GM19239 (cell line): ENCODE measurements at places on chromosomes 7 and 10.

- DNase-seq: no peak
Measured at GRCh38 chr7:96122746-96123145, 199.2 kb downstream of the SLC25A13 start.

DNA sequence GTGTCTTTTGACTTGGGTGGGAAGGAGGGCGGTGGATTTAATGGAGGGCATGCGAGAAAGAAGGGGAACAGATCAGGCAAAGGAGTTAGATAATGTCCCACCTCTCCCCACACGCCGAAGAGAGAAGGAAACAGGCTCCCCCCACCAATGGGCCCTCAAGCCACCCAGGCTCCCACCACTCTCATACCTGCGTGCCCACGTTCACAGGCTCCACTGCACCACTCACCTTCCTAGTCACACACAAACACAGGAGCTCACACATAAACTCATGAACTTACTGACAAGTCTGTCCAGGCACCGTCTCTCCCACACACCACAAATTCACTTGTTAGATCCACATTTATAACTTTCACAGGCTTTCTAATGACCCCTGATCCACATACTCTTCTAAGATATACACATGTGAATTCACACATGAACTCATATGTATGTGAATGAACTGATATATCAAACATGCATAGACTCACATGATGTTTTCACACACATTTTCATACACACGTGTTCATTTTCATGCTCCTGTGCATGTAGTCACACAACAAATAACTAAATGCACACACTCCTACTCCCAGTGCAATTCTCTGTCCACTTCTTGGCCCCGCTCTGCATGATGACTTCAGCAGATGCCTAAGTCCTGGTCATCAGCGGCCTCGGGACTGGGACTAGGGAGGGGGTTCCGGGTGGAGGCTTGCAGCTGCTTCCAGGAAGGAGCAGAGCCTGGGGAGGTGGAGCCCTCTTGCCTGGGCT lies 1.5 kb downstream of the LZTS2 start:
- DNase-seq: no peak

DNA sequence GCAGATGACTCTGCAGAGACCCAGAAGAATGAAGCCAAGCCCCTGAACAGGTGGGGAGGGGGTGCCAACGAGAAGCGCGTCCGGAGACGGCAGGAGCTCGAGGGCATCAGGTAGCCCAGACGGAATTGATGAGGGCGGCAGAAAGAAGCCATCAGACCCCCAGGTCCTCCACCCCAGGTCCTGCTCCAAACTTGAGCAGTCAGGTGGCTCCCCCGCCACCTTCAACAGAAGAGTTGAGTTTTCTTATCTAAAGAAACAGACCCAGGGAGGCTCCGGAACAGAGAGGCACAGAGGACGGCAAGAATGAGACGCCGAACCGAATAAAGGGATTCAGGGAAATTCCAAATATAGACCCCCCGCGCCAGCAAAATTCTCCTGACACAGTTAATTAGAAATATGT lies 22.2 kb downstream of the RGS10 start:
- DNase-seq: no peak

DNA sequence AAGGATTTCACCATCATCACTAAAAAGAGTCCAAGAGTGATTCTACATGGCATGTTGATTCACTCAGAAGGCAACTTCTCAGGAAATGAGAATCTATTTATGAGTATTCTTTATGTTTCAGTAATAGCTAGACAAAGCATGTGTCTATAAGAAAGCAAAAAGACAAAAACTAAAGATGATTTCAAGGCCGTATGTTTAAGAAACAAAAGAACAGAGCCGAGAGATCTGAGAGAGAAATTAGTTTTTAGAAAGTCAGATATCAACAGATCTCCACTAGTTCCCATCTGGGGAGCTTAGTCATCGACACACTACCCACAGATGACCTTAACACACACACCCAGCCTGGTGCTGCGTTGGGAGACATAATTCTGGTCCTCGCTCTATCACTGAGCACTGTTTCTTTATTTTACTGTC lies 21.0 kb downstream of the PIP4K2A start:
- no peak for DNase-seq

- DNase-seq: no peak
Measured at GRCh38 chr10:12382157-12382548, 32.8 kb downstream of the CAMK1D start.

DNA sequence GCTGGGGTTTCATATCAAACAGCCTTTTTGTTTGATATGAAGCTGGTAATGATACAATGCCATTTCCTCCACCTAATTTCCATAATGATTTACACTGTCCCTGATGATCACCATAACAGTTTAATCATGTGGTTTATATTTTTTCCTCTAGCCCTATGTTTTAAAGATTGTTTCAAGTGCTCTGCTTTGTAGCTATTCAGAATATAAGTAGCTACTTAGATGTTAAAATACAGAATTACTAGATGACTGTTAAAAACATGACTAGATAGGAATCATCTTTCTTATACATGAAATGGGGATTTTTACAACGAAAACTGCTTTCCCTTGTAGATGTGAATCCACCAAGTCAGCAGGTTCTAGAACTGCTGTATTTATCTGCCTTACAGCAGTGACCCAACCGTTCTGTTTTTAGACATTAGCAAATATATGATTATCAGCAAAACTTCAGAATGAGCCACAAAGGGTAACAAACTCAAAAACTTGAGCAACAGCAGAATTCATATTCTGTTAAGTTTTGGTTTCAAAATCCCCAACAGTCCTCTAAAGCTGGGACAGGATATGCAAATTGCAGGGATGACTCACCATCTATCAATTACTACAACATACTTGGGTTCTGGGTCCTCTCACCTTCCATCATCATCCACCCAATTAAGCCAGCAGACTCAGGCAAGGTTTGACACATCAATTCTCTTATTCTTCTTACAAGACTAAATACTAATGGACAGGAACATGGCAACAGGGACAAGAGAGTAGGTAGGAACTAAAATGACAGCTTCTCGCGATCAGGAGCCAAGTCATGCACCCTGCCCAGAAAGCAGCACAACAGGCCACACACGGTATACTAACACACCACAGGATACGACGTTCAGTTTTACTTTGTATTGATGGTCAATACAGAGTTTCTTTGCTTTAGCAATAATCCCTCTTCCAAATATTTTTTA lies 83.9 kb downstream of the PIP4K2A start:
- peak; percentile 62 for DNase-seq

GRCh38 chr10:104150139-104150538 lies 28.2 kb downstream of the SFR1 start:
- no peak for DNase-seq

- no peak for DNase-seq
Measured at GRCh38 chr10:69160809-69161241, 19.2 kb upstream of the SUPV3L1 start.

- no peak for DNase-seq
Measured at GRCh38 chr7:121061677-121062582, 73.4 kb downstream of the CPED1 start.

- DNase-seq: no peak
Measured at GRCh38 chr7:92729751-92730150, 106.6 kb downstream of the CDK6 start.

- no peak for DNase-seq
Measured at GRCh38 chr10:63593576-63593975, 72.4 kb downstream of the REEP3 start.

GRCh38 chr7:101832205-101832631 lies 14.8 kb downstream of the CUX1 start:
- DNase-seq: no peak

GRCh38 chr7:50324113-50324512 lies 19.6 kb downstream of the IKZF1 start:
- DNase-seq: no peak

DNA sequence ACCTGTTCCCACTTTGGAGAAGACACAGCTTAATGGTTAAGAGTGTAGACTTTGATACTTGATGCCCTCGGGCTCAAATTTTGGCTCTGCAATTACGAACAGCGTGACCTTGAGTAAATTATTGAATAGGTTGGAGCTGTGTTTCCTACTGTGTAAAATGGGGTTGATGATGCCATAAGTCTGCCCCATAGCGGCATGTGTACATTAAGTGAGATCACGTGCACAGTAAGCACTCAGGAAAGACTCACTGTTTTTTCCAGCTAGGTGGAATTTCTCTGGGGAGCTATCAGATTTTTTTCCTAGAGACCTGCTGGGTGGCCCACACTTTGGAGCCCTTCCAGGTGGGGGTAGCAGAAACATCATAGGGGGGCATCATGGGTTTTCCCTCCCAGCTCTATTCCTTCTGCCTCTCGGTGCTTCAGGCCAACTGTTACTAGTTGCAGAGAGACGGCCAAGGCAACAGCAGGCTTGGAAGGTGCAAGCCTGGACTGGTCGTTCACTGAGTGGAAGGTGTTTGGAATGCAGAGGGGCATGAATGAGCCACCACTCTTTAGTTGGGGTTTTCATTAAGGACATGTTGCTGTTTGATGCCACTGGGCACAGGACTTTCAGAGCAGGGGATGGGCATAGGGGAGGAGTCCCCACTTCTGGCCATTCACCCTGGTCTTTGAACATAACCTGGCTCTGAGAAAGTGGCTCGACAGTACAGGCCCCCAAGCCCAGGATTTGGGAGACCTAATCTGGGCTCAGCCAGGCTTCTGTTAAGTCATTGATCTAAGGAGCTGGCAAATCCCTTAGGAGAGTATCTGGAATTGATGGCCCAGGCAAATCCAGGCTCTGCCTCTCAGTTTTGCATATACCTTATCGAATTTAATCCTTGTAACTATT lies 64.0 kb downstream of the SYPL1 start:
- DNase-seq: no peak

- no peak for DNase-seq
Measured at GRCh38 chr10:51918440-51918839, 219.0 kb upstream of the CSTF2T start.

DNA sequence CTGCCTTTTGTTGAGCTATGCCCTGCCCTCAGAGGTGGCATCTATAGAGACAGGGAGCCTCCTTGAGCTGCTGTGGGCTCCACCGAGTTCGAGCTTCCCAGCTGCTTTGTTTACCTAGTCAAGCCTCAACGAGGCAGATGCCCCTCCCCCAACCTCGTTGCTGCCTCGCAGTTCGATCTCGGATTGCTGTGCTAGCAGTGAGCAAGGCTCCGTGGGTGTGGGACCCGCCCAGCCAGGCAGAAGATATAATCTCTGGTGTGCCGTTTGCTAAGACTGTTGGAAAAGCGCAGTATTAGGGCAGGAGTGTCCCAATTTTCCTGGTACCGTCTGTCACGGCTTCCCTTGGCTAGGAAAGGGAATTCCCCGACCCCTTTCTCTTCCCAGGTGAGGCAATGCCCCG lies 88.4 kb upstream of the CDK6 start:
- DNase-seq: no peak

- no peak for DNase-seq
Measured at GRCh38 chr7:24836084-24836483, 78.8 kb upstream of the GSDME start.

GRCh38 chr10:74107391-74107790 lies 43.2 kb downstream of the AP3M1 start:
- DNase-seq: no peak

GRCh38 chr7:131726686-131727085 lies 170.3 kb upstream of the PODXL start:
- DNase-seq: no peak

- no peak for DNase-seq
Measured at GRCh38 chr7:74042746-74043522, 15.0 kb downstream of the ELN start.

- DNase-seq: no peak
Measured at GRCh38 chr10:130762491-130762890, 549.0 kb downstream of the TCERG1L start.

GRCh38 chr10:84593506-84593905 lies 265.1 kb downstream of the CCSER2 start:
- no peak for DNase-seq
